ENCODE measurements at places on chromosomes 7 and 10.

DNA sequence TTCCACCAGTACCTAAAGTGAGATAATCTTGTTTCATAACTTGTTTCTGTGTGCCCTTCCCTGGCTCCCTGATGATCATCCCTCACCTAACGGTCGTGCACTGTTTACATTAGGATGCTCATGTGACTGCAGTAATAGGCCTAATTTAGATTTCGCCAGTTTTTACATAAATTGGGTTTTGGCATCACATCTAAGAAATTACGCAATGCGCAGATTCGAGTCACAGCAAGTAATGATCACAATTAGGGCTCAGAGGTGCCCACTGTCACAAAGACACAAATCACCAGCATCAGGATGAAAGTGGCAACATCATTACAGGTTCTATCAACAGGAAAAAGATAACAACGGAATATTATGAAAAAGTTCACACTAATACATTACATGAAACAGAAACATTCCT is 94.7 kb downstream of the LARP4B start:
- no peak for DNase-seq

GRCh38 chr7:40490603-40490924 is 355.8 kb downstream of the SUGCT start:
- DNase-seq: no peak

GRCh38 chr10:124739119-124739921 is 4.9 kb downstream of the FAM53B start:
- no peak for DNase-seq

GRCh38 chr10:98420786-98421185 is 5.8 kb upstream of the PYROXD2 start:
- DNase-seq: no peak

- no peak for DNase-seq
Measured at GRCh38 chr10:95475003-95475383, 86.2 kb downstream of the SORBS1 start.

DNA sequence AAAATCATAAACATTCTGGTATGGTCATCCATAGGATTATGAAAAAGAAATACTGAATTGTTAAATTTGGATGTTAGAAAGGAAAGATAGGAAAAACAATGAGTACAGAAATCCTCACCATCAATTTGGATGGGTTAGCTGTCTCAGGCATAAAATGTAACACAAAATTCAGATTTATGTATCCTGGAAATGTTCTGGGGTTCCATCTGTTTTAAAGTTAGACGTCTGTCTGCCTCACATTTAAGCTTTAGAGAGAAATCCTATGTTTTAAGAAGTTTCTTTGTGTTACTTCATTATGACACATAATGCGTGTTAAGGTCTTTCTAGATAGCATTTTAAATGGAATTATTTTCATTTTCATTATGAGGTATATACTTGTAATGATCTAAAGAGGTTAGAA is 103.5 kb downstream of the REEP3 start:
- no peak for DNase-seq

DNA sequence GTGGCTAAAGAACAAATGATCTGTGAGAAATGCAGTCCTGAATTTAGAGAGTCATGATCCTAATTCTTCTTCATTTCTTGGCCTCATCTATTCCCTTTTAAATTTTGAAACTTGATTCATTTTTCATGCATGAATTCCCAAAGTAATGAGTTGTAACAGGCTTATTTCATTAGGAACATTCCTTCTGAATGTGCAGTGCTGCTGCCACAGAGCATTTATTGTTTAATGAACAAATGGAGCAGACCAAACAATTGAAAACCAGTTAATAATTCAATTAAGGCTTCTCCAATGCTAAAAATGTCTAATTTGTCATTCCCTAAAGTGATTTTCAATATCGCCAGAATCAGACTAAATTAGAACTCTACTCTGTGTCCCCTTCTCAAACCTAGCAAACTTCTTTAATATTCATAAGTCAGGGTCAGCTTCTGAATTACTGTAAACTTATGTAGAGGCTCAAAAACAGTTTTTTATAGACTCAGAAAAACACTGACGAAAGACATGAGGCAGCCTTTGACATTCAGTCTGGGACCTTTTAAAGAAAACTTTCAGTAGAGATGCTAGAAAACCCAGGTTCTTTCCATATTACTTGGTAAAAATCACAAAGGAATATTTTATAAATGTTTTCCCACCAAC is 14.5 kb downstream of the LSMEM1 start:
- DNase-seq: no peak

DNA sequence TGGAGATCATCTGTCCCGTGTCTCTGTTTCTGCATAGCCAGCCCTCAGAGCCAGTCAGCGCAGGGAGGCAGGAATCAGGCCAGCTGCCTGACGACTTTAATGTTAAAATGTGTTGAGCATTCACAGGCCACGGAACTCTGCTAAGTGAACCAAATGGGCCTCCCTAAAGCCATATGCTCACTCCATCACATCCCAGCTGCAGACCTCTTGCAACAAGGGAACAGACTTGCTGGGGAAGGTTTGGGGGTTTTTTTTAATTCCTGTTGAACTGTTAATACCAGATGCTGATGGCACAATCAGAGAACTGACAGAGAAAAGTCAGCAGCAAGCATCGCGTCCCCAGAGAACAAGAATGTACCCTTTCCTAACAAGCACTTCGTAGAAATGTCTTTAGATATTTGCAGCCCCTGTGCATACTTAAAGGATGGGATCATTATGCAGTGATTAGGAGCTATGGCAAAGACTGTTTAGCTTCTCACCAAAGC is 900.4 kb upstream of the AUTS2 start:
- no peak for DNase-seq

DNA sequence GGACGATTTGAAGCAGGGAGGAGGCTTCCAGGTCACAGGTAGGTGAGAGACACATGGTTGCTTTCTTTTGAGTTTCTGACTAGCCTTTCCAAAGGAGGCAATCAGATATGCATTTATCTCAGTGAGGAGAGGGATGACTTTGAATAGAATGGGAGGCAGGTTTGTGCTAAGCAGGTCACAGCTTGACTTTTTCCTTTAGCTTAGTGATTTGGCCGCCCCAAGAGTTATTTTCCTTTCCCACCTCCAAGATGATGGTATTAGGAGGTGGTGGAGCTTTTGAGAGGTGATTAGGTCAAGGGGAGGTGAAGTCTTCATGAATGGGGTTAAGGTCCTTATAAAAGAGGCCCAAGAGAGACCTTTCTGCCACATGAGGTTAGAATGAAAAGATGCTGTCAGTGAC is 443.7 kb downstream of the TYW1 start:
- no peak for DNase-seq

DNA sequence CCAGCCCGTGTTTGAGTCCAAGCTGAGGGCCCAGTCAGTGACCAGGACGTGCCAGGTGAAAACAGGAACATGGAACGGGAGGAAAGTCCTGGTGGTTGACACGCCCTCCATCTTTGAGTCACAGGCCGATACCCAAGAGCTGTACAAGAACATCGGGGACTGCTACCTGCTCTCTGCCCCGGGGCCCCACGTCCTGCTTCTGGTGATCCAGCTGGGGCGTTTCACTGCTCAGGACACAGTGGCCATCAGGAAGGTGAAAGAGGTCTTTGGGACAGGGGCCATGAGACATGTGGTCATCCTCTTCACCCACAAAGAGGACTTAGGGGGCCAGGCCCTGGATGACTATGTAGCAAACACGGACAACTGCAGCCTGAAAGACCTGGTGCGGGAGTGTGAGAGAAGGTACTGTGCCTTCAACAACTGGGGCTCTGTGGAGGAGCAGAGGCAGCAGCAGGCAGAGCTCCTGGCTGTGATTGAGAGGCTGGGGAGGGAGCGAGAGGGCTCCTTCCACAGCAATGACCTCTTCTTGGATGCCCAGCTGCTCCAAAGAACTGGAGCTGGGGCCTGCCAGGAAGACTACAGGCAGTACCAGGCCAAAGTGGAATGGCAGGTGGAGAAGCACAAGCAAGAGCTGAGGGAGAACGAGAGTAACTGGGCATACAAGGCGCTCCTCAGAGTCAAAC is 5.2 kb downstream of the GIMAP5 start:
- no peak for DNase-seq

DNA sequence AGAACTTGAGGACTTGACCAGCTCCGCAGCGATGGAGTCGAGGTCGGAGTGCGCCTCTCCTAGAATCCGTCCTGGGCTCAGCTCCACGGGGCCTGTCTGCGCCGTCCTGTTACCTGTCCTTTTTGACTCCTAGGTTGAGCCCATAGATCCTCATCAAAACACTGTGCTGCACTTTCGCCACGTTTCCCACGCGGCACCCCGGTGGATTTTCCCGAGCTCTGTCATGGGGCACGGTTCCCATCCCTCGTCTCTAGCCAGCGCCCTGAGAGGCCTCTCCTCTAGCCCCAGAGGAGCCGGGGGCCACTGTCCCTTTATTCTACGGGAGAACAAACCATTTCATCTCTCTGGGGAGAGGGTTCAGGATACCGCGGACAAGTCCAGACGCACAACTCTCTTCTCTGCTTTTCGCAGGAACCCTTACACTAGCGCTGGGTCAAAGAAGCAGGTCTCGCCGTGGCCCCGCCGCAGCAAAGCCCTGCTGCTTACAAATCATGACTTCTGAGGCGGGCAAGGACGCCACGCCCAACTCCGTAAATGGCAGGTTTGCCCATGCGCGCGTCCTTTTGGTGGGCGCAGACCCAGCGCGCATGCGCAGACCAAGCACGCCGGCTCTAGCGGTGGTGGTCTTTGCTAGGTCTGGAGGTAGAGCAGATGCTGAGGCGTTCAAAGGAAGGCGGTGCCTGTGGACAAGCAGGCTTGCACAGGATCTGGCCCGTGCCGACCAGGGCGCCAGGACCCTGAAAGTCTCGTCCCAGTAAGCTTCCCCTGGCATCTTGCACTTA is 10.3 kb upstream of the ANKRD7 start:
- DNase-seq: no peak

DNA sequence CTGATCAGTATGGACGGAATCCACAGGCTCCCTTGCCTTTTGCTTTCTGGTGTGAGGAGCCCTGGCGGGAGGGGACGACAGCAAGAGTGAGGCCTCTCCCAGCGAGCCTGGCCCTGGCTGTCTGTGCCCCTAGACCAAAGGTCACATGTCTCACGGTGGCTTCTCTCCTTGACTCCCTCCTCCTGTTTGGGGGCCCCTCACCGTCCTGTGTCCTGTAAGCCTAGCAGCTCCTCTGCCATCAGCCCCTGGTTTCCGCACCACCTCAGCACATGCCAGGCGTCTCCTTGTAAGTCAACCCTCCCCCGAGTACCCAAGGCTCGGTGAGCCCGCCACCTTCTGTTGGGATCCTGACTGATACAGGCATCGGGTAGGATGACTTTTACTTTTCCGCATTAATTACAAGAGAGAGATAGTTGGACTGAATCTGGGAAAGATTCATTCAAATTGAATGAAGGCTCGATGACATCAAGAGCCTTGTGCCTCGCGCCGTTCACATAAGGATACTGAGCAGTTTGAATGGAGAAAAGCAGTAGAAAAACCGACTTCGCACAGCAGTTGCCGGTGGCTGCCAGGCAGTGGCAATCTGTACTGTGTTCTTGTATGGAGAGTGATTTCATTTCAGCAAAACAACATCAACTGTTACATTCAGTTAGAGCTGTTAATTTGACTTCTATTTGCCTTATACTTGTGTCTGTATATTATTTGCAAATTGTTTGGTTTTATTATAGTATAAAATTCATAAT is 119.8 kb downstream of the XRCC2 start:
- DNase-seq: no peak

DNA sequence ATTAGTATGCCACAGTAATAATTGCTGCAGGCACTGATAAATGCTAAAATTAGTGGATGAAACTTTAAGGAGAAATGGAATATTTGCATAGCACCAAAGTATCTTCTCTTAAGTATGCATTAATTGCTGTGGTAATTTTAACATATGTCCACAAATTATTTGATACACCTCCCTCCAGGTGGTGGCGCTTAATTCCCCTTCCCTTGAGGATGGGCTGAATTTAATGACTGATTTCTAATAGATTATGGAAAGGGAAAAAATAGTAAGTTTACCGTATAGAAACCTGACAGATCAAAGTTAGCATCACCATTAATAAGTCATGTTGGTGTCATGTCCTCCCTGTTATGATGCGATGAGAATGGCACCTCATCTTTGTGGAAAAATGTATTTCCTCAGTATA is 519.2 kb downstream of the TFEC start:
- no peak for DNase-seq

DNA sequence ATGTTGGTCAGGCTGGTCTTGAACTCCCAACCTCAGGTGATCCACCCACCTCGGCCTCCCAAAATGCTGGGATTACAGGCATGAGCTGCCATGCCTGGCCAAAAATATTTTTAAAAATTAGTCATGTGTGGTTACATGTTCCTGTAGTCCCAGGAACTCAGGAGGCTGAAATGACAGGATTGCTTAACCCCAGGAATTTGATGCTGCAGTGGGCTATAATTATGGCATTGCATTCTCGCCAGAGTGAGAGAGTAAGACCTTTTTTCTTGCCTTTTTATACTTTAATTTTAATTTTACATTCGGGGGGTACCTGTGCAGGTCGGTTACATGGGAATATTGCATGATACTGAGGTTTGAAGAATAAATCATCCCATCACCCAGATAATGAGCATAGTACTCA is 86.6 kb upstream of the ZNF92 start:
- no peak for DNase-seq
